Stimulated activated CD4-positive, alpha-beta T cell treated with anti-CD3 and anti-CD28 coated beads, Interleukin-12 subunit alpha, Interleukin-12 subunit beta, amount 100 ng/mL, for 4 hours (primary cell): ENCODE measurements at places on chromosomes 1 and 21.

- DNase-seq: no peak
Observed at GRCh38 chr1:106780066-106780465, 276.4 kb upstream of the PRMT6 start.

- DNase-seq: no peak
Observed at GRCh38 chr1:166129006-166129405, 37.8 kb downstream of the FAM78B start.

DNA sequence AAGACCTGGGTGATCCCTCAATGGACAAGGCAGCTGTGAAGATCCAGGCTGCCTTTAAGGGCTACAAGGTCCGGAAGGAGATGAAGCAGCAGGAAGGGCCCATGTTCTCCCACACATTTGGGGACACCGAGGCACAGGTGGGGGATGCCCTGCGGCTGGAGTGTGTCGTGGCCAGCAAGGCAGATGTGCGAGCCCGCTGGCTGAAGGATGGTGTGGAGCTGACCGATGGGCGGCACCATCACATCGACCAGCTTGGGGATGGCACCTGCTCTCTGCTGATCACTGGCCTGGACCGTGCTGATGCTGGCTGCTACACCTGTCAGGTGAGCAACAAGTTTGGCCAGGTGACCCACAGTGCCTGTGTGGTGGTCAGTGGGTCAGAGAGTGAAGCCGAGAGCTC, 85.2 kb downstream of the TRIM11 start:
- DNase-seq: no peak

- peak; percentile 80 for DNase-seq
Observed at GRCh38 chr1:169586395-169587255, at the start of gene F5. F5 (minus strand) TSS chr1:169586481; CDS start chr1:169586386, 95 bp downstream.

GRCh38 chr21:14497825-14498224, 48.3 kb downstream of the SAMSN1 start:
- no peak for DNase-seq

GRCh38 chr21:20527731-20528460, 470.3 kb upstream of the NCAM2 start:
- DNase-seq: no peak

- no peak for DNase-seq
Observed at GRCh38 chr1:234437423-234438171, 41.4 kb downstream of the TARBP1 start.

DNA sequence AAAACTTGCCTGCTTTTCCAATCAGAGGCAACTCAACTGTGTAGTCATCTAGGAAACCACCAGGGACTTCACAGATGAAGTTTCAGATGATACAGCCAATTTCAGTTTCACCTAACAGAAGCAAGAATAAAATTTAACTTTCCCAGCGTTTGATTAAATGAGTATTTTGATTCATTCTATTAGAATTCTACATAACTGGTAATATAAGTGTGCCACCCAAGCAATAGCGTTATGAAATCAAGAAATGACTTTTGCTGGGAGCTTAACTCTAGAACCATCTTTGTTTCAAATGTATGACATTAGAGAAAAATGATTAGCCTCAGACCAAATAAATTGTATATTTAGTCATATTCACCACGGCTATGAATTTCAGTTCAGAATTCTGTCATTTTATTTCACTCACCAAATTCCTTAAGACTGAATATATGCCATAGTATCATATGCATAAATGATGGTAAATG, 239.3 kb downstream of the NRIP1 start:
- no peak for DNase-seq

GRCh38 chr1:98176936-98177335, 256.1 kb upstream of the DPYD start:
- DNase-seq: no peak

GRCh38 chr1:245481261-245481660, 326.5 kb downstream of the KIF26B start:
- no peak for DNase-seq

GRCh38 chr1:243837907-243838535, 12.0 kb downstream of the AKT3 start:
- DNase-seq: no peak

- no peak for DNase-seq
Observed at GRCh38 chr1:105087506-105087905, 1337.8 kb downstream of the AMY1C start.

DNA sequence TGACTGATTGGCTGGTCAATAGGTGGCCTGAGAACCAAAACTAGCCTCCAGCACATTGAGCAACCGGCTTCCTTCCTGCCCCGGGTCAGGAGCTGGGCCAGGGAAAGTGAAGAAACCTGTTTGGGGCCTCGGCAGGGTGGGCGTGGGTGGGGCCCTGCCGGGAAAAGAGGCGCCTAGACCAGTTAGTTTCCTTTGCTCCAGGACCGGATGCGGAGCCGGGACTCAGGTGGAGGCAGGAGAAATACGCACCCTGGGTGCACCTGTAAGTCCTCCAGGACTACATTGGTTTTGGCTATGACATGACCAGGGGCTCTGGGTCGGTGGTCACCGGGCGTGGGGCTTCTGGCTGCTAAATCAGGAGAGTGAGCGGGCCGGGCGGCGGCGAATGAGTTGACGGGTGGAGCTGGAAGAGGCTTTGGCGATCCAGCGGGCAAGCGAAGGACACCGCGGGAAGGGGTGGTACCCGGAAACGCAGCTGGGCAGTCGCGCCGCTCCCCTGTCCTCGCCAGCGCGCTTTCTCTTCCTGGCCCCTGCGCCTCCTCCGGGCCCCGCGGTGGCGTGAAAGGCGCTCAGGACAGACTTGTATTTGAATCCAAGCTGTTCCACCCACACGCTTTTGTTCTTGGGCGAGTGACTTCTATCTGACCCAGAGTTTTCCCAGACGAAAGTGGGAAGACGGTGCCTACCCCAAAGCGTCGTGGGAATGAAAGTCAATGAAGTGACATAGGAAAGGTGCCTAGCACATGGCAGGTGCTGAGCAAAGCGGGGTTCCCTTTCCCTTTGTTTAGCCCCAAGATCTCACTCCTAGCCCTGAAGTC, 30.6 kb upstream of the JUN start:
- no peak for DNase-seq

DNA sequence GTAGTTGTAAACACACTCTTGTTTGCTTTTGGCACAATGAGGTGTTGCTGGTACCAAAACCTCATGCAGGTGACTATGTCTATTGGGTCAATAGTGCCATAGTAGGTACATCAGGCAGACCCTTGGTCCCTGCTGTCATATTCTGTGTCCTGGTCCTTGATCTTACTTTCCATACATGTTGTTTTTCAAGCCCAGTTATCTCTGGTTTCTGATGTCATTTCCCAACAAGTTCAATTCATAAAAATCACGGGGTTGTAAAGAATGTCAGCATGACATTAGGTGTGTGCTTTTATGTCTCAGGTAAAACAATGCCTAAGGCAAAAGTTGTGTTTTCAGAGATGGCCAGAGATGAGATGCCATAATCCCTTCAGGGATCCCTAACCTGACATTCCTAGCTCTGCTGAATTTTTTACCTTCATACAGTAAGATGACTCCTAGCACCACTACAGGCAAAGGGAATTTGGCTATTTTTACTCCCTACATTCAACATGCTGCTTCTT, 390.3 kb upstream of the PKN2 start:
- no peak for DNase-seq

DNA sequence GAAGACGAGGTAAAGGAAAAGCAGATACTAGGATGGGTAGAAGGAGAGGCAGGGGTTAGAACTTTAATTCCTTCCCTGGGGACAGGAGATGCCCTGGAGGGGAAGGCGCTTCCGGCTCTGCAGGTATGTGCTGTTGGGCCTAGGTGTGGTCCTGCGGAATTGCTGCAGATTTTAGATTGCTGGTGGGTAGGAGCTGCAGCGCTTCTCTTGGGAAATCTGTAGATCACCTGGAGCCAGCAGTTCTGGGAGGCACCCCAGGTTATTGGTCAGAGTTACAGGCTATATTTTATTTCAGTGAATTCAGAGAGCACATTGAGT, 1.1 kb downstream of the MGST3 start:
- no peak for DNase-seq

- DNase-seq: no peak
Observed at GRCh38 chr1:23913212-23913880, at the start of gene CNR2. CNR2 (minus strand) TSS chr1:23913362; CDS start chr1:23875617, 37,745 bp downstream.

GRCh38 chr1:158371188-158371953, 17.7 kb downstream of the CD1E start:
- DNase-seq: no peak

GRCh38 chr1:218771931-218772330, 401.7 kb upstream of the LYPLAL1 start:
- DNase-seq: no peak

DNA sequence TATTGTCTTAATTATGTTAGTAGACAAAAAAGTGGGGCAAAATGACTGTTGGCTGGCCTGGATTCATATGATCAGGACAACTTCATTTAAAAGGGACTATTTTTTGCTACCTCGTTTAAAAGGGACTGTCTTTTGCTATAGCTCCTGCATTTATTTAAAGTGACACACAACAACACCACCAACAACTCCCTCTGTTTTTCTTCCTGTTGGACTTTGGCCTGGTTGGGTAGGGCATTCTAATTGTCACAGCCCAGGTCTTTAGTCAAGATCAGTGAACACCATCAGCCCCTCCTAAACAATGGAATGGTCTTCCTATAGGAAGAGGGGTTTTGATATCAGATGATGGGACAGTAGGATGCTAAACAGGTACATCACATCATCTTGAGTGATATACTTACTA, 241.8 kb downstream of the GPR52 start:
- DNase-seq: no peak

GRCh38 chr1:190373705-190374336, 103.8 kb downstream of the BRINP3 start:
- DNase-seq: no peak

DNA sequence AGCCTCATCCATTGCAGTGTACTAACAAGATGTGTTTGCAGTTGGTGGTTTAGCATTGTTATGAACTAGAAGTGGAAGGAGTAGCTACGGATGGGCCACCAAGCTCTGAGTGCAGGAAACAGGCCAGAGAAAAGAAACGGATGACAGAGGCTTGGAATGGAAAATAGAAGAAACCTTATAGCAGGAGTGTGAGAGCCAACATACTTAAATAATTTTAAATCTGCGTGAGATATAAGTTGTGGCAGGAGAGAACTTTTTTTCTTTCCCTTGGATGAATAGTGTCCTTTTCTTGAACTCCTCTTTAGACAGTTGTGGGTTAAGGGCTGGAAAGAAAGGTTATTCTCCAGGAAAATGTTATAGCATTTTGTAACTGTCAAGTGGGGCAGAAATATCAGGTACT, 54.2 kb downstream of the RGL1 start:
- no peak for DNase-seq

- no peak for DNase-seq
Observed at GRCh38 chr1:156682166-156682890, 5.1 kb upstream of the NES start.

- DNase-seq: no peak
Observed at GRCh38 chr21:37974081-37974480, 57.8 kb upstream of the KCNJ6 start.

- DNase-seq: no peak
Observed at GRCh38 chr1:183159960-183160359, 26.1 kb upstream of the LAMC2 start.

GRCh38 chr21:44969066-44969670, 29.3 kb downstream of the SLX9 start:
- DNase-seq: no peak

- DNase-seq: no peak
Observed at GRCh38 chr1:184889166-184889565, 85.1 kb downstream of the NIBAN1 start.

- no peak for DNase-seq
Observed at GRCh38 chr1:203675596-203676347, 49.1 kb downstream of the ATP2B4 start.

DNA sequence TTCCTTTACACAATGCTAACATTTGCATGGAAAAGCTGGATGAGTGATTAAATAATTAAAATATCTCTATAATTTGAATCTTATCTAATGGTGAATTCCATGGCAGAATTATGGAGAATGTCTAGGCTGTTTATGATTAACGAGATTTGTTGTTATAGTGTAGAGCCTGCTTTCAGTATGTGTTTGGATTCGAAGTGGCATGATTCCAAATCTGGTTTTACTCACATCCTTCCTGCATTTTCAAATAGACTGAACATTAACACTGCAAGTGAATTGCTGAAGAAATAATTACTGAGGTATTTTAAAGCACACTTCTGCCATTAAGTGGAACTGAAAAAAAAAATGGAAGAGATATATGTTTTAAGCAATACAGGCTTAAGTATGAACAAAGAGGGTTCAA, 5.1 kb upstream of the NEK7 start:
- DNase-seq: no peak

GRCh38 chr1:33608825-33609400, 136.5 kb downstream of the ZSCAN20 start:
- DNase-seq: no peak

GRCh38 chr21:39120876-39121599, 62.2 kb downstream of the PSMG1 start:
- DNase-seq: no peak

DNA sequence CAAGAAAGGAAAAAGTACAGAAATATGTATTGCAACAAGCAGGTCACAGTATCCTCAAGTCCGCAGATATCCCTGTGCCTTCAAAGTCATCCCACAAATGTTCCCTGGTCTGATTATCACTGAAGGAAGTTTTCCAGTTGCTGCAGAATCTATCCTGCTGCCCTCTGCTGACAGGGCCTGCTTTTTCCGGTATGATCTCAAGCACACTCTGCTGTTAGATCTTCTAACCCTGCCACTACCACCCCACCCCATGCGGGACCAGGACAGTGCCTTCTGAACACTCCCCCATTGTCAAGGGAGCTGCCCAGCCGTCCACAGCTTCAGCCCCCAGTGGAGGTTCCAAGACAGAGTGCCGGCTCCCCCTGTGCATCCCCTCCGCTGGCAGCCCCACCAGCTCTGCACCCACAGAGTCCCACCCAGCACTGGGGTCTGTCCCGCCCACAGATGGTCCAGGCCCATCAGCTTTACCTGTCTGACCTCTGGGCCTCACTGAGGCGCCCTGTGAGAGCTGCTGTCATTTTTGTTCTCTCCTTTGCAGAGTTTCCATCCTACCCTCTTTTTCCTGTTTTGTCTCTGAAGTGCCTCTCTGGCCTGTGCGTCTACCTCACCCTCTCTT, 27.9 kb downstream of the FAM163A start:
- no peak for DNase-seq

DNA sequence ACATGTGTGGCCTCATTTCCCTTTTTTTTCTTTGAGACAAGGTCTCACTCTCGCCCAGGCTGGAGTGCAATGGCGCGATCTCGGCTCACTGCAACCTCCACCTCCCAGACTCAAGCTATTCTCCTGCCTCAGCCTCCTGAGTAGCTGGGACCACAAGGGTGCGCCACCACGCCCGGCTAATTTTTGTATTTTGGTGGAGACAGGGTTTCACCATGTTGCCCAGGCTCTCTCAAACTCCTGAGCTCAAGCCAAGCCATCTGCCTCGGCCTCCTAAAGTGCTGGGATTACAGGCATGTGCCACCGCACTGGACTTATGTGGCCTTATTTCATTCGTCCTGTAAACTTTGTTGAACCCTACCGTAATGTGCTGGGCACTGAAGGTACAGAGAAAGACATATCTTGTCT, 569 bp upstream of the WARS2 start:
- peak; percentile 31 for DNase-seq
